ENCODE measurements at places on chromosomes 3 and 15.

- no peak for DNase-seq
These were observed 376.6 kb upstream of the CBLB start for GRCh38 chr3:106245400-106245799.

DNA sequence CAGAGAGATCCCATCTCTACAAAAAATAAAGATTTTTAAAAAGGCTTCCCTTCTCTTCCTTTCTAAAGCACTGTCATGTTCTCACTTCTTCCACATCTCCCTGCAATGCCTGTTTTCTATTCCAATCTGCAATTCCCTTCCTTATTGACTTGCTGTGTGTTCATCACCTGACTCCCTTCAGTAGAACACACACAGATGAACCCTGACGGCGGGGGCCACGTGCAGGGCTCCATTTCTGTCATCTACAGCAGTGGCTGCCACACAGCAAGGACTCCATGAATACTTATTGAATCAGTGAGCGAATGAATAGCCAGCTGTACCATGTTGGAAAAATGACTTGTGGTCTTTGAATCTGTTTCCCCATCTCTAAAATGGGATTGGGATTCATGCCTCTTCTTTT is 26.1 kb downstream of the BHLHE40 start:
- no peak for DNase-seq

GRCh38 chr3:171321559-171322360 is 138.4 kb downstream of the TNIK start:
- DNase-seq = no peak

GRCh38 chr3:70488816-70489215 is 176.4 kb upstream of the MDFIC2 start:
- DNase-seq = no peak

DNA sequence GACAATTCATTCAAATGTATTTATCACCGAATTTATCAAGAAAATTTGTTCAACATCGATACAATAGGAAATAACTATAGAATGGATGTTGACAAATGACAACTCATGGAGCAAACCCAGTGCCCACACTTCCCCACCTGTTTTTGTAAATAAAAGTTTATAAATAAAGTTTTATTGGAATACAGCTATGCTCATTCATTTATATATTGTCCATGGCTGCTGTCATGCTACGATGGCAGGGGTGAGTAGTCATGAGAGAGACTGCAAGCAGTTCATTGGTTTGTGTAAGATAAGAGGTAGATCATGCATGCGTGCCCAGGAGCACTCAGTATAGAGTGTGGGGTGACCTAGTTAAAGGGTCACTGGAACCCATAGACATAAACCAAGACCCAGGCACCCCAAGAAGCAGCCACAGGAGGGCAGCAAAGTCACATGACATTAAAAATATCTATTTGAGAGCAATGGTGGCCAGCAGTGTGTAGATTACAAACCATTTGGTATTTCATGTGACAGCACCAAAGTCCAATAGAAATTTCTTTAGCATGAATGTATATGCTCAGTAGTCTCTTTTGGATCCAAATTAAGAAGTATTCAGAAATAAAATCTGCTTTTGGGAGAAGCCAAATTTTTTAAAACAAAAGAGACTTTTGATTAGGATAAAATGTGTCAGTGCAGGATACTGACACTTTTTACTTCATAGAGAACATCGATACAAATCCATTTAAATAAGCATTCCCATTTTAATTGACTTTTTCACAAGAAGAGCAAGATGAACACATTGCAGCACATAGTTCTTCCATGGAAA is 794.8 kb downstream of the MCTP2 start:
- peak; percentile 18 for DNase-seq

DNA sequence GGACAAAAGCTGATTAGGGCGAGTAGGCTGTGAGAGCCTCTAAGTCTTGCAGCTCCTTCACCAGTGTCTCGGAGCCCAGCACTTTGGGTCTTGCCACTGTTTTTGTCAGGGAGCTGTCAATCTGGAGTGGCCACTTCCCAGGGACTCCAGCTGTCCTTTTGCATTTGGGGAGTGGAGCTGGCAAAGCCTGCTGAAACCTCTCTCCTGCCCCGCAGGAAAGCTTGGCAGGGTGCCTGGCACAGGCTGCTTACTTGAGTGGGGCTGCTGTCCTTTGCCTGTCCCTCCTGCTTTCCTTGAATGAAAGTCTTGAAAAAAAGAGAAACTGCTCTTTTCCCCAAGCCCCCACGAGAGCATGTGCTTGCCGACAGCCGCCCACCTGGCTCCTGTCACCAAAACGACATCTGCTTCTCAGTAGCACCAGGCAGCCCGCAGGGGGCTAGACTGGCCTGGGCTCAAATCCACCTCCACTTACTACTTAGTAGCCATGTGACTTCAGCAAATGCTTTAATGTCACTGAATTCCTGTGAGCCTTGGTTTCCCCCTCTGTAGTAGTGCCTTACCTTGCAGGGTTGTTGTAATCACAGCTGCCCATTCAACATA is 13.7 kb downstream of the USP13 start:
- no peak for DNase-seq

DNA sequence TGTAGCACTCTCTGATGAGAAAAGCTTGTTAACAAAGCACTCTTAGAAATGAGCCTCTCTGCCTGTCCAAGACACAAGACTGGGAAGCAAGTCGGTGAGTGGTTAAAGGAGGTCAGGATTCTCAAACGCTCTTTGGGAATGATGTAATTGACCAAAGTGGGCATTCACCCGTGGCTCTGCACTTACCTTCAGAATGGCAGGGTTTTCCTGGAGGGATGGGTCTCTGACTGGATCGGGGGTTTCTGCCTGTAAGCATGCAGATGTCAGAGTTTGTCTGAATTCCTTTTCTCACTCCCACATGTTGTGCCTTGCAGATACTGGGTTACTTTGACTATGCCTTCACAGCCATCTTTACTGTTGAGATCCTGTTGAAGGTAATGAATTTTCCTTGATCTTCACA is 106.3 kb downstream of the CHDH start:
- no peak for DNase-seq

GRCh38 chr3:104397713-104398112 is 969.0 kb upstream of the ALCAM start:
- DNase-seq = no peak

- DNase-seq = no peak
These were observed 83.5 kb downstream of the SLC25A26 start for GRCh38 chr3:66304293-66304692.

DNA sequence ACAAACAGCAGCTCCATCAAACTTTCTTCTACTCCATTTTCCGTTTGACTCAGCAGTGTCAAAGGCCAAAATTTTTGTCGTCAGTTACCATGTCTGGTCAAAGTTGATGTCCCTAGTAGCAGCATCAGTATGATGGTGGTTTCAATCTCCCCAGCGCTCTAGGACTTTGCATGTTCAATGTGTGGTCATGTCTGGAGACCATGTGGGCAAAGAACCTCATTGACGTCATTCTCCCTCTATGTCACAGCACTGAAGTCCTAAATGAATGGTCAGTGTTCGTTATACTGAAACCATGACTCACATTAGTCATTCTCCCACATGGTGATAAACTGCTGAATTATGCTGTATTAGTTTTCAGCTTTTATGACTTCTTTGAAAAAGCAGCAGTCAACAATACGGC is 23.2 kb downstream of the SHC4 start:
- no peak for DNase-seq

- no peak for DNase-seq
These were observed 3.7 kb downstream of the TCAIM start for GRCh38 chr3:44342176-44342790.

DNA sequence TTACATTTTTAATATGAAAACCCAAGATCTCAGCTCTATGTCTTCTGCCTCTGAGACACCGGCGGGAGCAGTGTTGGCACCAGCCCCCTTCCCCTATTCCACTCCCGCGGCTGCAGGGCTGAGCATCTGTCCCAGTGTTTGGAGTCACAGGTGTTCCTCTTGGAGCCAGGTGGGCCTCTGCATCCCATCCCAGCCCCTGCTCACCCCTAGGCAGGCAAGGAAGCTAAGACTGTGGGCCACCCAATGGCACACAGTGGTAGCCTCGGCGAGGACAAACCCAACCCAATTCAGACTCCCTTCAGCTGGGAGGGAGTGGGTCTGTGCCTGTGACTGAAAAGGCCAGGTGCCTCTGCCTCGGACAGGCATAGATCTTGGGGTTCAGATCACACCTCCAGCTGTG is 3.1 kb downstream of the CHST13 start:
- no peak for DNase-seq

DNA sequence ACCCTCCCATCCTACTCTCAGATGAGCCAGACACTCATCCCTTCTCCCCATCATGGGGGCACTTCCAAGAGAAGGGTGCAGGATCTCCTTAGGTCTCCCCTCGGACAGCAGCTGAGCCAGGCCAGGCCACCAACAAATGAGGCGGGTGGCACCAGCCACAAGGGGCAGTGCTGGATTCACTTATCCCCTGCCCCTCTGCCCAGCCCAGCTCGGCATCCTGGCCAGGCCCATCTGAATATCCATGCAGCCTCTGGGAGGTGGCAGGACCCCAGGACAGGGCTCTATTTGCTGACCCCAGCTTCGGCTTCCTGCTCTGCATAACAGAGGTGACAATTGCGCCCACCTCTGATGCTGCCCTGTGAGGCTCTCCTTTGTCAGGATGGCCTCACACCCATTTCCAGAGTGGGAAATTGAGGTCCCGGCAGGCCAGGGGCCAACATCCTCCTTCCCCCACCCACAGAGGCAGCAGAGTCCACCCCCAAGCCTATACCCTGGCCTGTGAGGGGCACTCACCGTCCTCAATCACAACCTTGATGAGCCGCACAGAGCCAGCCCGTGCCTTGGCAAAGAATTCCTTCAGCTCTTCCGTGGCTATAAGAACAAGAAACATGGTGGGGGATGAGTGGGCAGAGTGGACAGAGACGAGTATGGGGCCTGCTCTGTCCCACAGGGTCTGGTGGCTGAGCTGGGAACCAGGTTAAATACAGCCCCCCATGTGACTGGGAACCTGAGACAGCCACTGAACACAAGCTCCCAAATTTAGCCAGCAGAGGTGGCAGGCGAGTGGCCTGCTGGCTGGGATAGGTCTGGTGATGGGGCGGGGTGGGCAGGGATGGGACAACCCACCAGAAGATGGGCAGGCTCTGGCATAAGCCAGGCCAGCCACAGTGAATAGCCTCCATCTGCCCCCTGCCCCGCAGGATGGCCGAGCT is 4.2 kb downstream of the TWF2 start:
- no peak for DNase-seq

GRCh38 chr3:183391460-183391859 is 37.0 kb downstream of the MCF2L2 start:
- DNase-seq = no peak

DNA sequence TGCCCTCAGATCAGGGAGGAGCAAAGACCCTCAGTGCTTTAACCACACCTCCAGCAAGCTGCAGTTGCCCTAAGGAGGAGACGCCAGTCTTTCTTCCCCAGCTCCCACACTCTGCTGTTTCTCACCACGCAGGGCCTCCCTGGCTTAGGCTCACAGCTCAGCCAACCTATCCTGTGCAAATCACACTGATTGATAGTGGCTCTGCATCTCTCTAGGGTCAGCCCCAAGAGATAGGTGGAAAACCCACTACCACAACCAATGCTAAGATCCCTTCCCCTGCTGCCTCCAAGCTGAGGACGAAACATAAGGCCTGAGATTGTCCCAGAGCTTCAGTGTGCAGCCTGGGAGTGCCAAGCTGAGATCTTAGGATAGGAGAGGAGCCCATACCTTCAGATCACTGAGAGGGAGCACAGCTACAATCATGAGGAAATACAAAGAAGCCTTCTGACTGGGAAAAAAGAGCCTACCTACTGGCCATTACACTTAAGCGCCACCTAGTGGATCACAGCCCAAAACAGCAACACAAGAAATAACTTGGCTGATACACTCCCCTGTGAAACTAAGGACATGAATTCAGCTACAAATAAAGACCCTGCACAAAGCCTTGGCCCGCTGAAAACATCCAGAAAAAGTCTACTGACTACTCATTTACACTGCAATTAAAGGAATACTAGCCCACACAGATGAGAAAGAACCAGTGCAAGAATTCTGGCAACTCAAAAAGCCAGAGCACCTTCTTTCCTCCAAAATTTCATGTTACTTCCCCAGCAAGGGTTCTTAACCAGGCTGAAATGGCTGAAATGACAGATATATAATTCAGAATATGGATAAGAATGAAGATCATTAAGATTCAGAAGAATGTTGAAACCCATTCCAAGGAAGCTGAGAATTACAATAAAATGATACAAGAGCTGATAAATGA is 271.5 kb upstream of the DCBLD2 start:
- peak; percentile 18 for DNase-seq

- DNase-seq = peak; percentile 4
These were observed 5.3 kb downstream of the KLF15 start for GRCh38 chr3:126351771-126352475.

DNA sequence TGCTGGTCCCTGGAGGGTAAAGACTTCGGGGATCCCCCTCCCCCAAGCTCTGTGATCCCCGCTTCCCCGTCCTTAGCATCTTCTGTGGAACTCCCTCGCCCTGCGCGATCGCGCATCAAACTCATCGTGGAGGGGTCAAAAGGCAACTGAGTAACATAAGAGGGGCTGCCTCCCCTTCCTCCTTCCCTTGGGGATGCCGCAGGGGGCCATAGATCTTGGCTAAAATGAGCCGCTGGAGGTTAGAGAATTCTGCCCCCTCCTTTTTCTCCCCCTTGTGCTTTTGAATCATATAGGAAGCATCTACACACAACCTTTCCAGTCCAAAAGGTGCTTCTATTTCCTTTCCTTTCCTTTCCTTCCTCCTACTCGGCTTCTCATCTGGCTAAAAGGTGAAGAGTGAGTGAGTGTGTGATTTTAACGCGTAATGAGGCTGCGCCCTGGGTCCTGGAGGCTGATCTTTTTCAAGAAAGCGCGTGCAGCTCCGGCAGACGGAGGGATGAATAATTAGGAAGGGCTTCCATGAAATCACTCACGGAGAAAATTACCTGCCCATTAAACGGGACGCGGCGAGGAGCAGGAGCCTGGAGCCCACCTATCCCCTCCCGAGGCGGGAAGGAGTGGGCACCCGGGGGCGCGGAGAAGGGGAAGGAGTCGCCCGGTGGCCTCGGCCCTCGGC is 831 bp upstream of the ROBO2 start:
- no peak for DNase-seq

GRCh38 chr15:64623347-64623996 is 151.9 kb downstream of the RBPMS2 start:
- no peak for DNase-seq

DNA sequence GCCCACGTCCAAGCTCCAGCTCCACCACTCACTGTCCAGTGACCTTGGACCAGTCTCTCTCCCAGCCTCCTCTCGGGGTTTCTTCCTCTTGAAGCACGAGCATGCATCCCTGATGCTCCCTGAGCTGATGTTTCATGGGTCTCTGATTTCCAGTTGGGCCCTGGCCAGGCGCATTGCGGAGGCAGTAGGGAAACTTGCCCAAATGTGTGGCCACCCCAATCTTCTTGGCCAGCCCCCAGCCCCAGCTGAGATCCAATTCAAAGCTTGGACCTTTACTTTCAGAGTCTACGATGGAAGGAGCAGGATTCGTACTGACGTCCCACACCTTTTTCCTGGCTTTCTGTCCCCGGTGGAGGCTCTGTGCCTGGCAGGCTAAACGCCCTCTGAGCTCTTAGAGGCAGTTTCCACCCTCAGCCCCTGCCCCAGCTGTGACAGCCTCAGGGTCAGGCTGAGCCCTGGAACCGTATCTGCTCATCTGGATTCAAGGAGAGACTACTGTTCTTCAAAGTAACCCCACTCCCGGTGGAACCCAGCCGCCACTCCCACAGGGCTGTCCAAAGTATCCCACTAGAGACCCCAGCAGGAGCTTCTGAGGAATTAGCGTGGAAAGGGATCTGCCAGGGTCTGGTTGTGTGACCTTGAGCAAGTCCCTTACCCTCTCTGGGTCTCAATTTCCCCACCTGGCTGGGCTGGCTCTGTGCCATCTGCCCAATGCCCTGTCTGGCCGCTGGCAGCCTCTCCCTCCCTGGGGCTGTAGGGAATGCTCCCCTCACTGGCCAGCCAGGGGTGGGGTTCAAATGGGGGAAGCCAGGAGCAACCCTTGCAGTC is 37.4 kb downstream of the CPN2 start:
- DNase-seq = no peak

GRCh38 chr3:128850544-128850943 is 28.9 kb upstream of the ACAD9 start:
- no peak for DNase-seq
